ENCODE measurements at places on chromosomes 2 and 18.

GRCh38 chr18:35577045-35577848, 4.3 kb upstream of the GALNT1 start:
- no peak for DNase-seq

DNA sequence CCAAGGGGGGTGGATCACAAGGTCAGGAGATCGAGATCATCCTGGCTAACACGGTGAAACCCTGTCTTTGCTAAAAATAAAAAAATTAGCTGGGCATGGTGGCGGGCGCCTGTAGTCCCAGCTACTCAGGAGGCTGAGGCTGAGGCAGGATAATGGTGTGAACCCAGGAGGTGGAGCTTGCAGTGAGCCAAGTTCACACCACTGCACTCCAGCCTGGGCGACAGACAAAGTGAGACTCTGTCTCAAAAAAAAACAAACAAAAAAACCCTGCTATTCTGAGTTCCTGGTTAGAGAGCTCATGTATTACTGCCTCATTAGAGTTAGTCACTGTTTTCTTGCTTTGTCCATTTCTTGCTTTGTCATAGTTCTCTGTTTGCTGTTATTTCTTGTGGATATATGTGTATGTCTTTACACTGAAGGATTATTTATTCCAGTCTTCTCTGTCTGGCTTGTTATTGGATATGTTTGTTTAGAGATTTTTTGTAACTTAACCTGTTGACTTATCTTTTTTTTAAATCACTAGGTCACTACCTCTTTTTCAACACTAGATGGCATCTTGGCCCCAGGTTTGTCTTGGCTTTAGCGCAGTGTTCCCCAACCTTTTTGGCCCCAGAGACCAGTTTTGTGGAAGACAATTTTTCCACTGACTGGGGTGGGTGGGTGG, 17.0 kb downstream of the TTLL4 start:
- no peak for DNase-seq

DNA sequence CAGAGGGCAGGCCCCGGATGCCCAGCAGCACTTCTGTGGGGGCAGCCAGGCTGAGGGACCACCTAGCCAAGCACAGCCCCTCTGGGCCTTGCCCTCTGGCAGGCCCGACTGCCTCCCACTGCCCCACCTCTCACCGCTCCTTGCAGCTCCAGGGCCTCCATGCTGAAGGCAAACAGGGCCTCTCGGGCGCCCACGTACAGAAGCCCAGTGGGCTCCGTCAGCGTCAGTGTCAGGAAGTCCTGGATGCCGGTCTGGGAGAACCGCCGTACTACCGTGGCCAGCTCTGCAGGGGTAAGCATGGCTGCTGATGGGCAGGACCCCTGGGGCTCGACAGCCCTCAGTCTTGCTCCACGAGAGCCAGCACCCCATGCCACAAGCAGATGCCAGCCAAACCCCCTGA, 3.7 kb downstream of the SEMA4C start:
- no peak for DNase-seq

- no peak for DNase-seq
These were observed 58.1 kb upstream of the CTDP1 start for GRCh38 chr18:79621501-79621900.

- no peak for DNase-seq
These were observed 475.8 kb downstream of the TXNL1 start for GRCh38 chr18:56162311-56163265.

DNA sequence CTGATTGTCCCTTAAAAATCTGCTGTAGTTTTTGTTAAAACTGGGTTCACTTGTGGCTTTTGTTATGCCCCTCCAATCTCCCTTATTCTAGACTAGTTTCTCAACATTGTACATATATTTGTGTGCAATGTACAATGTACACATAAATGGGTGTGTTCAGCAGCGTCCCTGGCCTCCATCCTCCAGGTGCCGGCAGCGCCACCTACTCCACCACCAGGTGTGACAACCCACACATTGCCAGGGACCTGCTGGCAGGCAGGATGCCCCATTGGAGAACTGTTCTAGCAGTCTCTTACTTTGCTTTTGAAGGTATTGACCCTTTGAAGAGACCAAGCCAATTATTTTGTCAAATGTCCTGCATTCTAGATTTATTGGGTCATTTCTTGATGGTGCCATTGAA, 75.4 kb downstream of the SH3RF3 start:
- DNase-seq: no peak

DNA sequence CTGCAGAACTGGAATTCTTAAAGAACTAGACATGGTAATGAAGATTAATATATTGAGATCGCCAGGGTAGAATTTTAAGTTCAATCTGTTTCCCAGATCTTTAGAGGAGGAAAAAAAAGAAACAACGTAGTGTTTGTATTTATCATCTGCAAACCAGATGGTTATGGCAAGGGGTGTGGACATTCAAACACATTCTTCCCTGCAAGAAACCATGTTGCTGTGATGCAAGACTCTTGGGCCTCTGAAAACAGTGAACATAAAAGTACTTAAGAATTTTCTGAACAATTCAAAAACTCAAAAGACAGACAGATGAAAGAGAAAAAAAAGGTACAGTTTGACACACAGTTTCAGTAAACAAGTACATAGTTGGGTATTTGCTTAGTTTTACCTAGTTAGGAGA, 35.6 kb downstream of the COL5A2 start:
- no peak for DNase-seq

- DNase-seq: no peak
These were observed 59.9 kb upstream of the STPG4 start for GRCh38 chr2:47214990-47215389.

DNA sequence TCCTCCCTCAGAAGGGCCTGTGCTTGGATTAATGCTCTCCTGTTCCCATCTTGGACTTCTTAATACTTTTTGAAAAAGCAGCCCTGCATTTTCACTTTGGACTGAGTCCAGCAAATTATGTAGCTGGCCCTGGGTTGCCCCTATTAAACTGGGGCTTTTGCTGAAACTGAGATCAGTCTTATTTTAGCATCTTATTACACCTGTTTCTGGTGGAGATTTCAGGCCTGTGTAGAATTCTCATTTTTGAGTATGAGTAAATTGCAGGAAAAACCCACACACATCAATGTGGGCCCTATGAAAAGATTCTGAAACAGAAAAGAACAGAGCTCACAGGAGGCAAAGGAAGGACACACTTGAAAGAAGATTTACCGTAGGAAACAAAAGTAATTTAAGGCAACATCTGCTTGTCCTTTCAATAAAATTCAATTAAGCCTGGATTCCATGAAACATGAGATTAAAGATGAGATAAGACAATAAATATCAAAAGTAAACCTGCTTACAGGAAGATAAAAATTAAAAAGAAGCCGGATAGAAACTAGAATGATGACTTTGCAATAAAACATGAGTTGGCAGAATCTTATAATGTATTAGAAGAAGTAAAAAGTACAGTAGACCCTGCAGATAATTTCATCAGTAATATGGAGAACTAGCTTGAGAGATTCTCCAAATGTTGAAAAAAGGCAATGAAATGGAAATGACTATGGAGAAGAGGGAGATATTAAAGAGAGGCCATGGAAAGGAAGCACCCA, 90.7 kb upstream of the GCFC2 start:
- no peak for DNase-seq

GRCh38 chr2:111057045-111057444, 63.7 kb upstream of the BCL2L11 start:
- DNase-seq: no peak

DNA sequence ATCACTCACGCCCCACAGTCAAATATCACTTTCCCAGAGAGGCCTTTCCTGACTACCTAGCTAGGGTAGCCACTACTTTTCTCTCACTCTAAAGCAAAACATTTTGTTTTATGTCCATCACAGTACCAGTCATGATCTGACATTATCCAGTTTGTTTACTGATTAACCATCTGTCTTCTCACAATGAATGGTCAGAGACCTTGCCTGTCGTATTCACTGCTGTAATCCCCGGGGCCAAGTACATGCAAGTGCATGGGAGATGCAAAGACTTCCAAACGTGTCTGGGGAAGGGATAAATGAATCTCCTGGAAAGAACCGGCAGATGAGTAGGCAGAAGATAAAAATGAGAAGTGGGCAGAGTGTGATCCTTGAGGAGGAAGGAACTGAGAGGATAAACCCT, 39.7 kb downstream of the THUMPD2 start:
- DNase-seq: no peak

- DNase-seq: no peak
These were observed 4.5 kb upstream of the GAL3ST2 start for GRCh38 chr2:241772063-241772499.

DNA sequence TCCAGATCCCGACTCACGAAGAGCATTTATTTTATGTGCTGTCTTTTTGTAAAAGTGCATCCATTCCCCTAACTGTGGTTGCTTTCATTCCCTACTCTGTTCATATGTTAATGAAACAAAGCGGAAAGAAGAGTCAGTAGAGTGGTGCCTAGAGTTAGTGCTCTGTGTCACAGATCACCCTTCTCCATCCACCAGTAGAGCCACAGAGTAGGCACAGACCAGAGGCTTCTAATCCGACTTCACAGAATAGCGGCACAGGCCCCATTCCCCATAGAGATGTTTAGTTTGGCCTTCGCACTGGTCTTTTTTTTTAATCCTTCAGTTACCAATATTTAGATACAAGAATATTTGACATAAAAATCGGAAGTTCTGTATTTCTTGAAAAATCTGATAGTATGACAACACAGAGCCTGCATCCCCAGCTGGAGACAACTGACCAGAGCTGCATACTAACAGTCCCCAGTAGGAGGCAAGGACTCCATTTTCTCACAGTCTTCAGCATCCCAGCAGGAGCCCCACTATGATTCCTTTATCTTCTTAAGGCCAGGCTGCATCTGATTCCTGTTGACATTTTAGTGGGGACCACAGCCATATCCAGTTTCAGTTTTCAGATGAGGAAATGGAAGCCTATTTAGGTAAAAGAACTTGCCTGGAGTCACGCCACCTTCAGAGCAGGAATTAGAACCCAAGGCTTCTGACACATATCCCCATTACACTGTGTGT, 7.0 kb downstream of the G6PC2 start:
- no peak for DNase-seq

DNA sequence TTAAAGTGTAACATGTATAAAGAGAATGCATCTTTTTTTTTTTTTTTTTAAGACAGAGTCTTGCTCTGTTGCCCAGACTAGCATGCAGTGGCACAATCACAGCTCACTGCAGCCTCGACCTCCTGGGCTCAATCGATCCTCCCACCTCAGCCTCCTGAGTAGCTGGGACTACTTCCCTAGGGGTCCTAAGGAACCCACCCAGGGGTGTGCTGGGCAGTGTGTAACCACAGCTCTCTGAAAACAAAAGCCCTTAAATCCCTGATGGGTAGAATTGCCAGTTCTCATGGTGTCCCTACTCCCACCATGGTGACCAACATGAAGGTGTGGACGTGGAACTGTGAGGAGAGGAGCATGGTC, 105.6 kb upstream of the ST3GAL5 start:
- no peak for DNase-seq

DNA sequence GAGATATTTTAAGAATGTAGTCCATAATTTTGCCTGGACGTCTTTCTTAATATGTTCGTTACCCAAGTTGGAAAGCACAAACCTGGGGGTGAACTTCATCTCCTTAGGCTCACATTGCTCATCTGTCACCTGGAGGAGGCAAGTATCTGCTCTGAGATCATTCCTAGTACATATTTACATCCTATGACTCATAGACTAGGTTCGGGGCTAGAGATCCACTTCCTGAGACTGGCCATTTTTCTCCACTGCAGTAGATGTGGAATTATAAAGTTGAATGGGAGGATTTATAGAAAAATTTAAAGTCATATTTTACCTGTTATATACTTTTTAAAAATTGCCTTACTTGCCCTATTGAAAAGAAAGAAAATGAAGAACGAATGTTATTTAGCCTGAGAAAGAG, 77.5 kb upstream of the PROKR1 start:
- no peak for DNase-seq

DNA sequence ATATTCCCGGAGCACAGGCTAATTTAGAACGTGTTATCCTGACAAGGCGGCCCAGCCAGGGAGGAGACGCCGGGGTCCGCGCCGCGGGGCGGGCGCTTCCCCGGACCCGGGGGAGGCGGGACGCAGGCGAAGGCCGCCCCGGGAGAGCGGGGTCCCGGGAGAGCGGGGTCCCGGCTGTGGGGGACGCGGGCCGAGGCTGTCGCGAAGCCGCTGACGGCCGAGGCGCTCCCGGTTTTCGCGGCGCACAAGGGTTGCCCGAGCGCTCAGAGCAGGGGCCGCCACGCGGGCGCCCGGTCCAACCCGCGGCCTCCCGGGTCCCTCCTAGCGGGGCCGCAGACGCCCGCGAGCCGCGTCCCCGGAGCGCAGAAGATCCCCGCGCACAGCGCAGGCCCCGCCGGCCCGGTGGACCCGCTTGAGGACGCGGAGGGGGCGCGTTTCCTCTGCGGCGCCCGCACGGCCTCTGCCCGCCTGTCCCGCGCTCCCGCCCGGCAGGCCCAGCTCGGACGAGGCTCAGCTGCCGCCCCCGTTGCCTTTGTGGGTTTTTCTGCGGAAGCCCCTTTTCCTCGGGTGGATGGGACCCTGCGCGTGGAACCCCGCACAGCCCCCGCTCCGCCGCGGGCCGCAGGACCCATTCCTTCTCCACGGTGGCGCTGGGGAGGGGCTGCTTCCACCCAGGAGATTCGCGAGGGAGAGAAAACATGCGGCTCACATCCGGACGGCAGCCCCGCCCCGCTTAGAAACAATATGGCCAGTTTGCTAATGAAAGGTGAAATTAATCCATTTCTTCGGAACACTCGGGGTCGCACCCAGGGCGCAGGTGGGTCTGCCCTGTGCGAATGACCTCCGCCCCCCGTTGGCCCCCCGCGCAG, 9.6 kb upstream of the KCNG2 start:
- DNase-seq: no peak

- DNase-seq: no peak
These were observed at the start of gene ALKAL2 for GRCh38 chr2:287911-288757. Gene ALKAL2, minus strand, starts transcription at chr2:288091. Its CDS starts 256 bp downstream, at chr2:287835.

GRCh38 chr2:234606896-234607295, 110.0 kb upstream of the ARL4C start:
- no peak for DNase-seq

- no peak for DNase-seq
These were observed 62.6 kb downstream of the MDH1 start for GRCh38 chr2:63651356-63651755.

DNA sequence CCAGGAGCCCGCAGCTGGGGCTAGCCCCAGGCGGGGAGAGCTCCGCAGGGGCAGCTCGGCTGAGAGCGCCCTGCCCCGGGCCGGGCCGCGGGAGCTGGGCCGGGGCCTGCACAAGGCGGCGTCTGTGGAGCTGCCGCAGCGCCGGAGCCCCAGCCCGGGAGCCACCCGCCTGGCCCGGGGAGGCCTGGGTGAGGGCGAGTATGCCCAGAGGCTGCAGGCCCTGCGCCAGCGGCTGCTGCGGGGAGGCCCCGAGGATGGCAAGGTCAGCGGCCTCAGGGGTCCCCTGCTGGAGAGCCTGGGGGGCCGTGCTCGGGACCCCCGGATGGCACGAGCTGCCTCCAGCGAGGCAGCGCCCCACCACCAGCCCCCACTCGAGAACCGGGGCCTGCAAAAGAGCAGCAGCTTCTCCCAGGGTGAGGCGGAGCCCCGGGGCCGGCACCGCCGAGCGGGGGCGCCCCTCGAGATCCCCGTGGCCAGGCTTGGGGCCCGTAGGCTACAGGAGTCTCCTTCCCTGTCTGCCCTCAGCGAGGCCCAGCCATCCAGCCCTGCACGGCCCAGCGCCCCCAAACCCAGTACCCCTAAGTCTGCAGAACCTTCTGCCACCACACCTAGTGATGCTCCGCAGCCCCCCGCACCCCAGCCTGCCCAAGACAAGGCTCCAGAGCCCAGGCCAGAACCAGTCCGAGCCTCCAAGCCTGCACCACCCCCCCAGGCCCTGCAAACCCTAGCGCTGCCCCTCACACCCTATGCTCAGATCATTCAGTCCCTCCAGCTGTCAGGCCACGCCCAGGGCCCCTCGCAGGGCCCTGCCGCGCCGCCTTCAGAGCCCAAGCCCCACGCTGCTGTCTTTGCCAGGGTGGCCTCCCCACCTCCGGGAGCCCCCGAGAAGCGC, 15.0 kb upstream of the GMPPA start:
- no peak for DNase-seq
